ENCODE measurements at places on chromosomes 2 and 18.

GRCh38 chr2:231399046-231399852 is 3.7 kb downstream of the B3GNT7 start:
- no peak for DNase-seq

GRCh38 chr2:166725927-166726924 is 162.1 kb upstream of the XIRP2 start:
- DNase-seq, result no peak

DNA sequence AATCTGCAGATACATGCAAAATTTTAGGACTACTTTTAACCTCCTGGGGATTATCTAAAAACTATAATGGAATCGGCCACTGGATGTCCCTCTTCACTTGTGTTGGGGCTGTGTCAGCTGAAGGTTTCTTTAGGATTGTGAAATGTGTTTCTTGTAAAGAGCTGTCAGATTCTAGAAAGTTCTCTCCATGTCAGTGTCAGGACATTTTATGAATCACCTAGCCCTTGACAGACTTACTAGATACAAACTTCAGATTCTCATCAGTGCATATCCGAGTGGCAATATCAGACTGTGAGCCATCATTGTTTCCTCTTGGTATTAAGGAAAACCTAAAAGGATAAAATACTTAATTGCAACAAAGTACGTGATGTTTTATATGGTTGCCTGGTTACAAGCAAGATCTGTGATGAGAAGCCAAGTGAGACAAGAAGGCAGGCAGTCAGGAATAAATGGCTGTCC is 107.3 kb downstream of the CPS1 start:
- no peak for DNase-seq

GRCh38 chr2:49830846-49831245 is 676.5 kb upstream of the FSHR start:
- DNase-seq, result no peak

DNA sequence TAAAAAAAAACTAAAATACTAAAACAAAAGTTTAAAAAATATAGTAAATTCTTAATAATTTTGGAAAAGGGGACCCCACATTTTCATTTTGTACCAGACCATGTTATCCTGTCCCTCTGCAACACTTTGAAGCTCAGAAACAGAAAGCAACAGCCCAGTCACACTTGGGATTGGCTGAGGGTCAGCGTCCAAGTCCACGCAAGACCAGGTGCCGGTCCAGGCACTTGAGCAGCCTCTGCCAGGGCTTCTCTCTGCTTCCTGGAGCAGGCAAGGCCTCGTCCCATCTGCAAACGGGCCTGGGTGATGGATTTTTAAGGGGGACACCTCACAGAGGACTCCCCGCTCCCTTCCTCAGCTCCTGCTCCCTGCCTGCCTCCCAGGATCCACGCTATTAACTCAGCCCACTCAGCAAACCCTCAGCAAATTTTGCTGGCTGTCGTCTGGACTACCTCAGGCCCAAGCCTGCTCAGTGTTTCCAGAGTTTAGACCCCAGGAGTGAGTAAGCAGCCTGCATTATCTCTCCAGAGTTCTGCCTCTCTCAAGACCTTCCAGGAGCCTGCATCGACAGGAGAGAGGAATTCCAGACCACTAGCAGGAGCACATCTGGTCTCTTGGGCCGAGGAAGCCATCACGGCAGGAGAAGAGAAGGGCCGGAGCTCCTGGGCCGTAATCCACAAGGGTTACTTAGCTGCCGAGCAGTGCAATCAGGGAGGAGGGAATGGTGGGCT is 88.7 kb upstream of the STPG4 start:
- DNase-seq, result no peak

- DNase-seq, result no peak
Measured at GRCh38 chr2:52931660-52932059, 835.9 kb upstream of the CHAC2 start.

GRCh38 chr2:106130251-106130998 is 63.7 kb downstream of the UXS1 start:
- no peak for DNase-seq

GRCh38 chr2:203937788-203938187 is 1.2 kb downstream of the ICOS start:
- no peak for DNase-seq

- no peak for DNase-seq
Measured at GRCh38 chr18:79609841-79610281, 69.7 kb upstream of the CTDP1 start.

- DNase-seq, result no peak
Measured at GRCh38 chr18:74534150-74534969, at the start of gene CNDP1. TSS of gene CNDP1 (plus strand) at chr18:74534500. CDS start at chr18:74534668, 168 bp downstream.

- no peak for DNase-seq
Measured at GRCh38 chr2:11896386-11896785, 150.0 kb downstream of the LPIN1 start.

GRCh38 chr2:186612026-186612425 is 22.2 kb downstream of the ITGAV start:
- DNase-seq, result no peak

DNA sequence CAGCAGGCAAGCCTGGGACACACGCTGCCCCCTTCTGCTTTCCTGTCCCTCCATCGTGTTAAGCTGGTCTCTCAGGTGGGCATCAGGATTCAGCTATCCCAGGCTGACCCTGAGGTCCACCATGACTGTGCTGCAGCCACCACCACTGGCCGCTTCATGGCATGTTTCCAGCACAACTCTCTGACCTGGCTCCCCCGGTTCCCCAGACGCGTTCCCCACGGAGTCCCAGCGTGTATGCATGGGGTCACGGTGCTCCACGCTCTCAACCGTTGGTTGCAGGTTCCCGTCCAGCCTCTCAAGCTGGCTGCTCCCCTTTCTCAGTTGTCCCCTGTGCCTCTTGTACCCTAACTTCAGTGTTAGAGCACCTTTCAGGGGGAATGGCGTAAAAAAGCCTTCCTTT is 20.3 kb downstream of the HPCAL1 start:
- DNase-seq, result no peak

- no peak for DNase-seq
Measured at GRCh38 chr2:64262071-64262470, 117.9 kb upstream of the PELI1 start.

GRCh38 chr2:209476367-209477208 is 52.7 kb downstream of the MAP2 start:
- DNase-seq, result no peak

DNA sequence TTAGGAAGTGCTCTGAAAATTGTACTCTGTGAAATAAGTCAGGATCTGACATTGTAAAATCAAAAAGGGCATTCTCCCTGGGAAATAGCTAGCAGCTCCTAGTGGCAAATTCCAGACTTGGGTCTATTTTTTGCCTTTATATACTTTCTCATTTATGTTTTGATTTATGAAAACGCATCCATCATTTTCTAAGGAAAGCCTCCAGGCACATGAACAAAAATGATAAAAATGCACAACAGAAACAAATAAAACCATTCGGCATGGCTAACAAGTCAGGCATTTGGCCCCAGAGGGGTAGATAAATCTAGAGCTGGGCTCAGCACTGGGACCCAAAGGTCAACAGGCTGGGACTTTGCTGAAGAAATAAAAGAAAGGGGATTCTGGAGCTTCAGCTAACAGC is 167.0 kb downstream of the BCL11A start:
- no peak for DNase-seq

- DNase-seq, result no peak
Measured at GRCh38 chr2:135066710-135067109, 14.6 kb downstream of the RAB3GAP1 start.

DNA sequence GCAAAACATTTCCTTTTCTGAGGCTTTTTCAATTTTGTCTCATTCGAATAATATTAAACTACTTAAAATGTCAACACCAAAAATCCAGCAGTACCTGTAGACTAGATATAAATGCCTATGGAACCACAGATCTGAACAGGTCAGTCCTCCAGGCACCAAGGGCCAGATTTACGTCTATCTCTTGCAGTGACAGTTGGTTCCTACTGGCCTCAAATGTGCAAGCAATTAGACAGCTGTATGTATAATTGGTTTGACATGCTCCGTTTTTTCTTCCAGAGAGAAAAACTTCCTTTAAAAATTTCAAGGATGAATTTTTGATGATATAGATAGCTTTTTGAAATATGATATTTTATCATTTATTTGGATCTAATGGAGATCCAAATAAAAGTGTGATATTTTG is 443.8 kb upstream of the POU3F3 start:
- no peak for DNase-seq

GRCh38 chr18:32450874-32451273 is 19.8 kb downstream of the GAREM1 start:
- no peak for DNase-seq

- no peak for DNase-seq
Measured at GRCh38 chr18:58387716-58388115, 241.2 kb downstream of the ALPK2 start.

DNA sequence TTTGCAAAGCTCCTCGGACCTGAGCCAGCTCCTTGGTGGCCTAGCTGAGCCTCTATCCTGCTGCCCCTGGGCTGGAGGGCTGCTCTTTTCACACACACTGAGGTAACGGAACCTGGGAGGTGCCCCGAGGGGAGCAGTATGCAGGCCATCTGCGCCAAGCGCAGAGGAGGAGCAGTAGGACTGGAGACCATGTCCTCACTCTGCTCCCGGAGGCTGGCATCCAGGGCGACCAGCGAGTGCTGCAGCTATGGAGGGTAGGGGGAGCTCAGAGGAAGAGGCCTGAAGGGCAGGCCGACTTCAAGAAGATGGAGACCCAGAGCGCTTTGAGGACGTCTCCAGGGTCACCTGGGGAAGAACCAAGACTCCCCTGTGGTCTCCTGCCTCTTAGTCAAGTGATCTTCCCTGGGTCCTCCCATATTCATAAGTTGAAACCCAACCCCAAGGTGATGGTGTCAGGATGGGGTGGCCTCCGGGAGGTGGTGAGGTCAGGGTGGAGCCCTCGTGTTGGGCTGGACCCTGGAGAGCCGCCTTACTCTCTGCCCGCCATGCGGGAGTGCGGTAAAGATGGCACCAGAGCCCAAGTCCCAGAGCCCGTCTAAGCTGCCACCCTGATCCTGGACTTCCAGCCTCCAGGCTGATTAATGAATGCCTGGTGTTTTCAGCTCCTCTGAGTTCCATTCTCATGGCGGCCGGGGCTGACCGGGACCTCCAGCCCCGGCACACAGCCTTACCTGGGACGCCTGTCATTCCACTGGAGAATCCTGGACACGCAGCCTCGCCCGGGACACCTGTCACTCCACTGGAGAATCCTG is 160.7 kb downstream of the NDUFA10 start:
- DNase-seq, result no peak

GRCh38 chr2:50397992-50398765 is 633.8 kb downstream of the NRXN1 start:
- DNase-seq, result no peak

GRCh38 chr2:179036353-179036905 is 13.5 kb downstream of the CCDC141 start:
- no peak for DNase-seq

- no peak for DNase-seq
Measured at GRCh38 chr2:236541008-236541562, 28.5 kb upstream of the ACKR3 start.

GRCh38 chr2:223712642-223713041 is 110.5 kb upstream of the SCG2 start:
- DNase-seq, result no peak

- DNase-seq, result no peak
Measured at GRCh38 chr2:16096962-16097361, 156.6 kb downstream of the MYCN start.

- no peak for DNase-seq
Measured at GRCh38 chr2:85580206-85580605, 2.8 kb downstream of the VAMP8 start.

All from CD14-positive monocyte (primary cell).